ENCODE measurements at places on chromosomes 2 and 18.

- DNase-seq = peak; percentile 14
Observed at GRCh38 chr18:44679914-44680272, 795 bp upstream of the SETBP1 start.

- no peak for DNase-seq
Observed at GRCh38 chr18:74935434-74935833, 273.5 kb downstream of the PTGR3 start.

- no peak for DNase-seq
Observed at GRCh38 chr2:42848265-42848664, 55.9 kb upstream of the HAAO start.

DNA sequence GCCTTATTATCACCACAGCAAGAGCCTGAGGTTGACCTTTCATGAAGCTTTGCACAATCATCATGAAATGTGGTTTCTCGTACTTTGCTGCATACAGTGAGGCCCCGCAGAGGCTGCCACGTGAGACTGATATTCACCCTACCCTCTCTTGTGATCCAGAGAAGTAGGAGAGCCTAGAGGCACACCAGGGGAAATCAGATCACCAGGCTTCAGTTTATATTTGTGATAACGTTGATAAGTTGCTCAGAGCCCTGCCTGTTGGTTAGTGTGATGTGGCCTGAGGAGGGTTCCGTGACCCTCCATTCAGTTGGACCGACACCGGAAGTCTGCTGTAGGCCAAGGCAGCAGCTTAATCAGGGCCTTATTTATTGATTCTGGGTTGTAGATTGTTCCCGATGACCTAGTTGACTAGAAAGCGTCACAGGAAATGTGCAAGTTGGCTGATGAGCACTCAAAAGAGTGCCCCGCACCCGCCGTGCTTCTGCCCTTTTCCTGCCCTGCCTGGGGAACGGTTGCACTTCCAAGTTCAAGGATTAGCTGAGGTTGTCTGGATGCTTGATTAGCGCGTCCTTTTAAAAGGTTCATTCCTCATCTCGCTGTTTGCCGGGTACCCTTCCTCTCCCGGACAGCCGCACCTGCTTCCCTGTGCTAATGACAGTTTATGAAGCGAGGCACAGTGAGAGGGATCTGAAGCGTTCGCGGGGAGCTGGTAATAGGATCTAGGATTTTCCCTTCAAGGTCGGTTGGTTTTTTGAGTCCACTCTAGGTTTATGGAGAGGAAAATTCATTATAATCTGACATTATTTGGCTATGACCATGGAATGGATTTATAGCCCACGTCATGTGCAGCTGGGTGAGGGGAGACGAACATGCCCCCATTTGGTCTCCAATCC, 146.4 kb downstream of the SH3RF3 start:
- no peak for DNase-seq

- no peak for DNase-seq
Observed at GRCh38 chr2:55391615-55392242, 27.9 kb downstream of the CCDC88A start.
